Globus pallidus (tissue), 1 donor: ENCODE measurements at places on chromosomes 3 and 15.

DNA sequence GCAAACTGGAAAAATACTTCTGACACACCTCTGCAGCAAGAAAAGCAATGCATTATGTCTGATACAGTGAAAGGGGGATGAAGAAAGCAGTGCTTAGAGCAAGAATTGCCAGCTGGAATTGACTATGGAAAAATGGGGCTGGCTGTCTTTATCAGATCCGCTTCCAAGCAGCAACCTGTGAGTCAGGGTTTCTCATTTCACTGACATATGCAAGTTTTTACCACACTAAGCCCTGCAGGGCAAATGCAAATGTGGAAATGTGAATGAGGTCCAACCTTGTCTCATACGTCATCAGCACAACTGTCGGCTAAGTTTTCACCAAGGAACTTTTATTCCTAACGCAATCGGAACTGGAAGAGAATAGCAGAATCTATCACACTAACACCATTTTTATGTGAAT, 172.5 kb upstream of the GADL1 start:
- DNase-seq = no peak

DNA sequence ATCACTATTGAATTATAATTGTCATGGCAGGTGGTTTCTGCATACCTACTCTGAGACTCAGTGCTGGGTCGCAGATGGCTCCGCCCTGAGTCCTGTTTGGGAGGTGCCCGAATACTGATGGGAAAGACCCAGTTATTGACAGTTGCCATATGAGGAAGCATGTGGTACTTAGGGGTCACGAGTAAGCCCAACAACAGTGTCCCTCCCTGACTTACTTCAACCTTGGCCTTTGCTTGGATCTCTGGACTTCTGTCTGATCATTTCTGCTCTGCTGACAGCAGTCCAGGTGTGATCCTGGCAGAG, 16.8 kb downstream of the MRAS start:
- DNase-seq = no peak

DNA sequence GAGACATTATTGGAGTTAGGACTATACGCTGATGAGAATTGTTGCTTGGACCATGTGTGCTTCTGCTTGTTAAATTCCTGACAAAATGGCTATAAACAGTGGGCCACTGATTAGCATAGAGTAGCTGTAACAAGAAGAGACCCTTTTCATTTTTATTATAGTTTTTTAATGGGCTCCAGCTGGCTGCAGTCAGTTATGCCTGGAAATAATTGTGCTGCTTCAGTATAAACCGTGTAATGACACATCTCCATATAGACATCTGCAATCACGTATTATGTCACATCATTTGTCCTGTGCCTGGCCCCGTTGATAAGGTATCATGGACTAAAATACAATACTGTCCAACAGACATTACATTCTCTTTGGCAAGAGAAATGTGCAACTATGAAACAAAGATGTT, 50.9 kb downstream of the ARPP21 start:
- DNase-seq = no peak

GRCh38 chr3:9828801-9829755, 14.7 kb downstream of the RPUSD3 start:
- no peak for DNase-seq
